ENCODE measurements at places on chromosomes 7 and 10. TPM values are rescaled to one million over a fixed set of nuclear protein-coding genes. Genes with fewer than 3 reads are reported as not detected.

THNSL1 gene
- total RNA-seq, result 3.0 TPM

AGAP6 gene
- 4.6 TPM for total RNA-seq

- no peak for DNase-seq
These were observed 14.9 kb downstream of the DUSP5 start for GRCh38 chr10:110512461-110513187.

GRCh38 chr10:116080553-116080952 is 192.5 kb downstream of the GFRA1 start:
- no peak for DNase-seq

DNA sequence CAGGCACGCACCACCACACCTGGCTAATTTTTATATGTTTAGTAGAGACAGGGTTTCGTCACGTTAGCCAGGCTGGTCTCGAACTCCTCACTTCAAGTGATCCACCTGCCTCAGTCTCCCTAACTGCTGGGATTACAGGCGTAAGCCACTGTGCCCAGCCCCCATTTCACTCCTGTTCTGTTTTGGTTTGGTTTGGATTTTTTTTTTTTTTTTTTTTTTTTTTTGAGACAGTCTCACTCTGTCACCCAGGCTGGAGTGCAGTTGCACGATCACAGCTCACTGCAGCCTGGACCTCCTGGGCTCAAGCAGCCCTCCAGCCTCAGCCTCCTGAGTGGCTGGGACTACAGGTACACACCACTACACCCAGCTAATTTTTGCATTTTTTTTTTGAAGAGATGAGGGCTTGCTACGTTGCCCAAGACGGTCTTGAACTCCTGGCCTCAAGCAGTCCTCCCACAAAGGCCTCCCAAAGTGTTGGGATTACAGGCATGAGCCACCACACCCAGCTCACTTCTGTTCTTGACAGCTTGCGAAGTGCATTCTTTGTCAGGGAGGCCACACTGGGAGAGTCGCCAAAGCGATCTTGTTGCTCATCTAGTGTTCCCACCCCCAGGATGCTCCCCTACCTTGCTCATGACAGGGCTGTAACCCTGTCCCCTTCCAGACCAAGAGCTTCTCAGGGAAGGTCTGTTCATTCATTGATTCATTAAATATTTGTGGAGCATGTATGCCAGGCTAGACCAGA is 229.1 kb downstream of the CUX1 start:
- DNase-seq, result no peak

GRCh38 chr10:9157656-9158055 is 1103.2 kb downstream of the GATA3 start:
- DNase-seq, result no peak

DNA sequence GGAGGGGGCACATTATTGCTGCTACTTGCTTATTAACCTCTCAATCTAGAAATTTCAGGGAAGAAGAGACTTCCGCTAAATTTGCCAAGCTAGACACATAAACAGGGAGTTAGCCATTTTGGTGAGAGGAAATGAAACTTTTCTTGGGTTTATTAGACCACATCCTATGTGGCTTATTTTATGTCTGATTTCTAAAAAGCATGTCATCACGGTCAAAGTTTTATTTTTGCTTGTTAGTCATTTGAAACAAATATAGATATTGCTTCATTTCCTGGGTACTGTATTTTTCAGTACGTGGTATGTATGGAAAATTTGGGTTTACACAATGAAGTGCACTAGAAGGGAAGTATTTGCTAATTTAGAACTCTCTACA is 144.1 kb downstream of the TCF7L2 start:
- peak; percentile 55 for DNase-seq

DNA sequence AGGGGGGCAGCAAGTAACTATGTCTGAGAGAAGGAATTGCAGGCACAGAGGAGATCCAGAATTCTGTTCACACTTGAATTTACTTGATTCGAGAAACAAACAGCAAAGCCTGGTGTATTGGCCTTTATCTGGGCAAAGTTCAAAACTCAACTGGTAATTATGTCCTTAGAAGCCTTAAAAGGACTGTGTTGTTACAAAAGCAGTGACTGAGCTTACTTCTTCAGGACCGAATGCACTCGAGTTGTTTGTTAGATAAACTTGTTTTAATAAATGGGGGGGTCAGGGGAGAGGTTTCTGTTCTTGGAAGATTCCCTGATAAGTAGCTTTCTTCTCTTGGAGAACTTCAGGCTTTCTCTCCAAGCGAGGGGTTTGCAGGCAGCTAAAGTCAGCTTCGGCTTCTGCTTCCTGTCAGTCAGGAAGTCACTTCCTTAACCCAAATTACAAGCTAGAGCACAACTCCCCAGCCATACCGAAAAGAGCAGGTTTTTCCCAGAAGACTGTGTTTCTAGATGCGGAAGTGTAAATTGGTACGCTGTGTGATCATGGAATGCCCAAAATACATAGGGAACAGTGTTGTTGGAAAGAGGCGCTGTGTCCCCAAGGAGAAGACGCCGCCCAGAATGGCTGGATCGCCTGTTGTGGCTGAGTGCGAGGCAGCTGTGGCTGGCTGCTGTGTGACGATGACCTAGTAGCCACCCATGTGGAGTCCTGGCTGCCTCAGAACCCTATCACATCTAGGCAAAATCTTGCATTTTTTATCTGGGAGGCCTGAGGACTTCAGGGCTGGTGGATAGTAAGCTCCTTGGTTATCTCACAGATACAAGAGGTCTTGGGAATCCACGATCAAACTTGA is 110.4 kb downstream of the TCF7L2 start:
- DNase-seq, result peak; percentile 16

- no peak for DNase-seq
These were observed 63.2 kb upstream of the PODXL start for GRCh38 chr7:131619336-131620305.

DNA sequence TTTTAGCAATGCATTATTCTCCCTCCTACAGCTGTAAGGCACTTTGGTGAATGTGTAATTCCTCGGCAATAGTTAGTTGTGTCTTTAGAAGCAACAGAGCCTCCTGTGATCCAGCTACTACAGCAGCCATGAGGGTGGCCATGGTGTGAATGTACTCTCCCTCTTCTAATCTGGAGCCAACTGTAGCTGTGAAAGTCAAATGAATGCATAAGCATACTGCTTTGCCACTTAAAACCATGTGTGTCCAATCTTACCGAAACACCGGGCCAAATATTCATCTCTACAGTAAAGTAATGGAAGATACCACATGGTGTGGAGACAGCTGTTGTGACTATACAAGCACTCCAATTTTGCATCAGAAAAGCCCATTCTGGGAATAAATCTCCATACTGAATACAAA is 195.0 kb downstream of the DNAJC1 start:
- DNase-seq, result no peak

GRCh38 chr7:157377436-157378124 is 40.8 kb downstream of the DNAJB6 start:
- no peak for DNase-seq

DNA sequence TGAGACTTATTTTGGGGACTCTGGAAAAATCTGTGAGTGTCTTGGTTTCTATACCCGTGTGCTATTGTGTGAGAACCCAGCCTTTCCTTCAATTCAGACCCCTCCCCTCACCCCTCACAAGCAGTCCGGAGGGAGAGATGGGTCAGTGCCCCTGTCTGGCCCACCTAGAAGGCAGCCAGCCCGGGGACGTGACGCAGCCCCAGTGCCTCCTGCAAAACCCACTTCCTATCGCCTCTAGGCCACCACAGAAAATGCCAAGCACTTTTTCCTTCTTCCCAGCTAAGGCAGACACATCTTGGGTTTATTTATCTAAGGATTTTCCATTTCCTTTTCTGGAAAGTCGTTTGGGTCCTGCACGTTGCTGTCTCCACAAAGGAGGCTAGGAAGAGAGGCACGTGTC is 11.6 kb upstream of the AQP1 start:
- DNase-seq, result no peak

DNA sequence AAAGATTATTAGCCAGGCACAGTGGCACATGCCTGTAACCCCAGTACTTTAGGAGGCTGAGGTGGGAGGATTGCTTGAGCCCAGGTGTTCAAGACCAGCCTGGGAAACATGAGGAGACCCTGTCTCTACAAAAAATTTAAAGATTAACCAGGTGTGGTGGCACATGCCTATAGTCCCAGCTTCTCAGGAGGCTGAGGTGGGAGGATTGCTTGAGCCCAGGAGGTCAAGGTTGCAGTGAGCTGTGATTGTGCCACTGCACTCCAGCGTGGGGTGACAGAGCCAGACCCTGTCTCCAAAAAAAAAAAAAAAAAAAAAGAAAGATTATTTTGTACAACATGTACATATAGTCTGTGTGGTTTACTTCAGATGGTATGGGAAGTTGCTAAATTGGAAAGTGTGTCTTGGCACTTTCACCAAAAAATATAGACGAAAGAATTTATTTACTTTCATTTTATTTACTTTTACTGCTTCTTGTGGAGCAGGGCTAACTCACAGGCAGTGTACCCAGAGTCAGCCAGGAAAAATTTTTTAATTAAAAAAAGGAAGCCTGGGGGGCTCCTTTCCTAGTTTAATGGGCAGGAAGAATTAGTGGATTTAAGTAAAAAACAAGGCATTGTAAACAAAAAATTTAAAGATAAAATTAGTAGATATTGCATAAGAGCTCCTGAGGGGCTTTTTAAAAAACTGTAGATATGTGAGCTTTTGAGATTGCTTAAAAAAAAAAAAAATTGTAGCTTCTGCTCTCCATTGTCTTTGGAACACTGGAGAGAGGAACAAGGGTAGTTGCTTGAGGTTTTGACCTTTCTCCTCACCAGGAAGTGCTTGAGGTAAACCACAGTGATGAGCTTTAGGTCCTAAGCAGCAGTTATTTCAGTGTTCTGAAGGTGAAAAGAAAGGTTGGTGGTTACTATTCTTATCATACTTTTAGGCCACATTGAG is 44.6 kb upstream of the VDAC2 start:
- peak; percentile 33 for DNase-seq

GRCh38 chr10:89646889-89647657 is 2.0 kb upstream of the PANK1 start:
- peak; percentile 48 for DNase-seq

DNA sequence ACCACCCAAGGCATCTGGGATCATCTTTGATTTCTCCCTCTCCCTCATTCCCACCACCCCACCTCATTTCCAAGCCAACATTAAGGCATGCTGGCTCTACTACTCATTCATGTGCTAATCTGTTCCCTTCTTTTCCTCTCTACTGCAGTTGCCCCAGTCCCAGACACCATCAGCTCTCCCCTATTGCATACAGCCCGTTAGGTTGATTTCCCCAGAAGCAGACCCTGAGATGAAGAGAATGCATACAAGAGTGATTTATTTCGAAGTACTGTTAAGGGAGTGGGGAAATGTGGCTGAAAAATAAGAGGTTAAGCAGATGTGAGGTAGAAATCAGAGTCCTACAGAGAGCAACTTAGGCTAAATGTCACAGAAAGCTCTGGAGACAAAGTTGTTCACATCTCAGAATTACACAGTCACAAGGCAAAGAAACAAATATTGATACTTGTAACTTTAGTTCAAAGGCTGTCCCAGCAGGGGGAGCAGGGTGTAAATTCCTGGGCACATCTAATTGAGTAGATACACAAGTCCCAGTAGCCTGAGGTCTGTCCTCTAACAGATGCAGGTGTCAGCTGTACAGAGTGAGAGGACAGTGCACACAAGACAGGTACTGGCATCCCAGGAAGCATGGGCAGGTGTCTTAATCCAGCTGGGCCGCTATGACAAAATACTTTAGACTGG is 20.9 kb downstream of the AKR1D1 start:
- DNase-seq, result no peak
